Stimulated activated CD4-positive, alpha-beta T cell treated with anti-CD3 and anti-CD28 coated beads, TNF-alpha, amount 100 ng/mL, for 48 hours (primary cell): ENCODE measurements at places on chromosomes 7 and 10.

- DNase-seq = no peak
These were observed 51.9 kb downstream of the BTAF1 start for GRCh38 chr10:91975438-91975837.

DNA sequence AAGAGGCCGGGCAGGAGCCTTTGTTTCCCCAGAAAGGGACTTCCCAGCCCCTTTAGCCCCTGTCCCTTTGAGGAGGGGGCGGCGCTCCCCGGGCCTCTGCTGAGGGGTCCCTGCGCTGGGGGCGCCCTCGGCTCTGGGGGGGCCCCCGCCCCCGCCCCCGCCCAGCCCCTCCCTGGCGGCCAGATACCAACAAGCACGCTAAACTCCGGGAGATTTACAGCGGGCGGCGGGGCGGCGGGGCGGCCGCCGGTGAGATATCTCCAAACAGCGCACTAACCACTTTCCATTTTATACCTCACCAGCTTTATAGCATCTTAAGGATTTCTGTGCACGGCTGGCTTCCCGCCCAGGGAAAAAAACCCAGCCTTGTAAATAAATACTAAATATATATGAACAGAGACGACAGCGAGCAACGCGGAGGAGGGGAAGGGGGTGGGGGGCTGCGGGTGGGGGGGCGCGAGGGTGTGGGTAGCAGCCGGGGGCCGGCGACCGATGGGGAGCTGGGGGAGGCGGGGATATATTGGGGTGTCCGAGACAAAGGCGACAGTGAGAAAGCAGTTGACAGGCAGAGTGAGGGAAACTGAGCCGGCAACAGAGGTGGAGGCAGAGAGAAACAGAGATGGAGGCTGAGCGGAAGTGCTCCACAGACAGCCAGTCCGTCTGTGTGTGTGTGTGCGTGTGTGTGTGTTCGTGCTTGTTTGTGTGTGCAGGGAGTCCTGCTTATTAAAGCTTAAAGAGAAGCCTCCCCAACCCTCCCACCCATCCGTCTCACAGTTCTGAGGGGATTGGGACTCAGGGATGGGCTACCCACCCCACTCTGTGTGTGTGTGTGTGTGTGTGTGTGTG is 85.8 kb downstream of the HIF1AN start:
- DNase-seq = no peak

DNA sequence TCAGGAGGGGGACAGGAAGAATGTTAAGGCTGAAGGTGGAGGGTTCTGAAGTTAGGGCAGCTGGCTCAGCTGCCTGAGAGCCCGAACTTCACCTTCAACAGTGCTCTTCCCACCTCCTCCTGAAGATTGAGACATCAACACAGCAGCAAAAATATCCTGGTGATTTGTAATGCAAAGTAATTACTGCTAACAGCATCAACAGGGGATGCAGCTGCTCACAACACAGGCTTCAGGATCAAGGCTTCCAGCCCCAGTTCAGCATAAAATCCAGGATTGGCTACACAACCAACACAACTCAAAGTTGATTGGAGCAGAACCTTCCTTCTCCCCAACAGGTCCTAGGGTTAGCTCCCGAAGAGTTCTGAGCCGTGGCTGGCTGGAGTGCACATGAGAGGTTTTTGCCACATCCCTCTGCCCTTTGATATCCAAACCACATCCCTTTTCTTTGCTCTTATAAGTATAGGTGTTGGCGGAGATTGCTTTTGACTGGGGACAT is 242.4 kb downstream of the KIAA1217 start:
- no peak for DNase-seq

- DNase-seq = no peak
These were observed 55.2 kb downstream of the ELFN1 start for GRCh38 chr7:1725199-1725690.

- DNase-seq = no peak
These were observed 11.4 kb downstream of the DAGLB start for GRCh38 chr7:6436385-6436685.

DNA sequence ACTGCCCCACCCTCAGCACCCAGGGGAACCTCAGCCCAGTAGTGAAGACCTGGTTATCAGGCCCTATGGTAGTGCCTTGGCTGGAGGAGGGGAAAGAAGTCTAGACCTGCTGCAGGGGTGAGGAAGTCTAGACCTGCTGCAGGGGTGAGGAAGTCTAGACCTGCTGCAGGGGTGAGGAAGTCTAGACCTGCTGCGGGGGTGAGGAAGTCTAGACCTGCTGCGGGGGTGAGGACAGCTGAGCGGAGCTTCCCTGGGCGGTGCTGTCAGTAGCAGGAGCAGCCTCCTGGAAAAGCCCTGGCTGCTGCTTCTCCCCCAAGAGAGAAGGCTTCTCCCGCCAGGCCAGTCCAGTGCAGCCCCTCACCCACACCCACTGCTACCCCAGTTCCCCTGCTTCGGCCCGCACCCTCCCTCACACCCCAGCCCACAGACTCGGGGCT is 6.3 kb downstream of the NOS3 start:
- DNase-seq = no peak

DNA sequence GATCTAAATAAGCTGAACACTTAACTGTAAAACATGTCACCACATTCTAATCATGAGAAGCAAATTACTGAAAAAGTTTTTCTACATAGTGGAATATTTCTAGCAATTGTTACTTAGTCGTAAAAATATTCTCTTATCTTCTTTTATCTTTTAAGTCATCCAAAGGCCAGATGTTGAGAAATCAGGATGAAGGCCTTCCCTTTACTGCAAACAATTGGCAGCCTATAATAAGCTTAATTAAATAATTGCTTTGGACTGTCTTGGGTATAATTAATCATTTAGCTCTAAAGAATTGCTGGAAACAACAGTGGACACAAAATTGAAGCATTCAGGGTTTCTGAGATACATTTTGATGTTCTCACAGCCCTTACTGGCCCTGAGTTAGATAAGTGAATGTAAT is 226.5 kb downstream of the FANK1 start:
- DNase-seq = no peak

DNA sequence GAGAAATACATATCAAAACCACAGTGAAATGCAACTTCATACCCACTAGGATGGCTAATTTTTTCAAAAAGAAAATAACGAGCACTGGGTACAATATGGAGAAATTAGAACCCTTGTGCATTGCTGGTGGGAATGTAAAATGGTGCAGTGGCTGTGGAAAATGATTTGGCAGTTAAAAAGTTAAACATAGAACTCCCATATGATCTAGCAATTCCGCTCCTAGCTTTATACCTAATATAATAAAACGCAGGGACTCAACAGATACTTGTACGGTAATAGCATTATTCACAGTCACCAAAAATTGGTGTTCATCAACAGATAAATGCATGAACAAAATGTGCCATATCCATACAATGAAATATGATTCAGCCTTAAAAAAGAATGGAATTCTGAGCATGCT is 58.8 kb upstream of the PLPP4 start:
- no peak for DNase-seq

DNA sequence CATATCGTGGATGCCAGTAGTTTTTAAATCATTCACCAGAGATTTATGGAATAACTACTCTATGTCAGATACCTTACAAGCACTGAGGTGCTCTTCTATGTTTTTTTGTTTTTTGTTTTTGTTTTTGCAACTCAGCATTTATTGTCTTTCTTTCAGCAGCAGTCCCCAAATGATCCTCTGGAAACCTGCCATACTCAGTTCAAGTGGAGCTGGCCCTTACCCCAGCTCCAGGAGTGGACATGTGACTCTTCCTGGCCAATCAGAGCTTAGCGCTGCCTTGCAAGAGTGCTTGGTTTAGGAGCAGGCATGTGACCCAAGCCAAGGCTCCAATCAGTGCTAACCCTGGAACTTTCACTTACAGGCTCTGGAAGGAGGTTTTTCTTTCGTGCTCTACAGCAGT is 356.6 kb upstream of the ZMIZ1 start:
- no peak for DNase-seq

DNA sequence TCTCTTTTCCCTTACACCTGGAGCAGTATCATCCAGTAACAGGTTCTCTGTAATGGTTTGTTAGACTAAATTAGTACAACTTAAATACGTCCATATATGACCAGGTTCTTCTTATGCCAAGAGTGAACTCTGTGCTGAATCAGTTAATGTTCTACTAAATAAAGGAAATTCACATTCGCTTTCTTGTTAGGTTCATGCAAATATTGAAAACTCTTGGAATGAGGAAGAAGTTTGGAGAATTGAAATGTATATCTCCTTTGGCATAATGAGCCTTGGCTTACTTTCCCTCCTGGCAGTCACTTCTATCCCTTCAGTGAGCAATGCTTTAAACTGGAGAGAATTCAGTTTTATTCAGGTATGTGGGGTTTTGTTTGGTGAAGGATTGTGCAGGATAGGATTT is 15.3 kb upstream of the CFAP69 start:
- no peak for DNase-seq

- no peak for DNase-seq
These were observed 30.9 kb upstream of the DPYSL4 start for GRCh38 chr10:132155723-132156381.

DNA sequence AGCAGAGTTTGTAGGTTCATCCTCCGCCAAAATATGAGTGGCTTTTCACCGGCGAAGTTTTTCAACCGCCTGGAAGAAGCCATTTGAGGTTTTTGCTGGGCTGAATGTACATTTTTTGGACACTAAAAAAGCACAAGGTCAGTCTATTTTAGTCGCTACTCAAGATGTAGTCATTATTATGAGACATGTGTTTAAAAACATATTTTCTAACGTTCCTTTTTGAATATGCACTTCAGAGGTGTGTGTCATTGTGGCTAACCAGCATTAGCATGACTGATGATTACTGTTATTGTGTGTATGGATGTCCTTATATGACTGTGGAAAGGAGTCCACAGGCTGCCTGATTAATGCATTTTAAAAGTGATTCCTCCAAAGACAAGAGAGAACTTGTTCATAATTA is 605.4 kb downstream of the INHBA start:
- DNase-seq = no peak

GRCh38 chr10:114393482-114393881 is 10.8 kb downstream of the AFAP1L2 start:
- no peak for DNase-seq

DNA sequence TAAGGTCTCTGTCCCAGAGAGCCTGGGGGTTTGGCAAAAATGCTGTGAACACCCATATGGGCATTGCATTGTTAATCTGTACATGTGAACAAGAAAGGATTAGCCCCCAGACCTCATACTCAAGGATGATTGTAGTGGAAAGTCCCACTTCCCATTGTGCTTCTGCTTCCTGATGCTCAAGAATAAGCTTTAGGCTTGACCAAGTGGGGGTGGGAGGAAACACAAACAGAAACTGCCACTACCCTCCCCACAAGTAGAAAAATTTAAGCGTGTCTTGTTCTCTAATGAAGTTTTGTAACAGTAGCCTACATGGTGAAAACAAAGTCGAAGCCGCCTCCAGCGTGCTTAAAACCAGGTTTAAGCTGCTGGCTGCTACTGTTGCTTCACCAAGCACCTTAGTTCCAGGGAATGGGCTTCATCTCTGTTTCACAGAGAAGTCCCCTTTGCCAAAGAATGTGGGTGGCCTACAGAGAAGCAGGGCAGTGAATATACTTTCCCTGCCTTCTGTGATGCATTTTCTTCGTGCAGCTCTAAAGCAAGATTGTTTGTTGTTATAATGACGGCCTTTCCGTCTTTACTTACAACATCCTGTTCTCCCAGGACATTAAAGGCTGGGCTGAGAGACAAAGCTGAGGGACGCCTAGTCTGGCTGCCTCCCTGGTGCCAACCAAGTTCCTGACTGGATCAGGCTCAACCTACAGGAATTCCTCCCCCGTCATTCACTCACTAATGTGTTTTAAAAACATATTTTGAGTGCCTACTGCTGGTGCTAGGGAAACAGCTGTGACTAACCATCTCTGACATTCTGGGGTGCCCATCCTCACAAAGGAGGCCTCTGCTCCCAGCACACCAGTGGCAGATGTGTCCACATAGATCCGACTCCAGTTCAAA is 32.1 kb upstream of the CCSER2 start:
- DNase-seq = no peak

GRCh38 chr10:89566992-89567391 is 31.6 kb upstream of the SLC16A12 start:
- DNase-seq = no peak

DNA sequence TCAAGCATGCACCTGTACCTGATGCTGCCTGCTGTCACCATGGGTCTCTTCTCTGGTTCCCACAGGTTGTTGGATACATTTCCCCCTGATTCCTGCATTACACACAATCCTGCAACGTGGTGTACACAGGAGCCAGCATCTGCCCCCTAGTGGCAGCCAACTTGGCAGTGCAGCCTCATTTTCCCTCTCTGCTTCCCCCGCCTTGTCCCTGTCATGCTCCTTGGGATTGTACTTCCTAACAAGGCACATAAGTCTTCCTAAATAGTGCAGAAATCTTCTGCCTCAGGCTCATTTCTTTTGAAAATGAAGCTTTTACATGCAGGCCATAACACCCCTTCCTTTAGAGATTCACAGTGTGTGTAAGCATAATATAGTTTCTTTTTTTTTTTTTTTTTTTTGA is 387.5 kb downstream of the CCSER2 start:
- DNase-seq = no peak

DNA sequence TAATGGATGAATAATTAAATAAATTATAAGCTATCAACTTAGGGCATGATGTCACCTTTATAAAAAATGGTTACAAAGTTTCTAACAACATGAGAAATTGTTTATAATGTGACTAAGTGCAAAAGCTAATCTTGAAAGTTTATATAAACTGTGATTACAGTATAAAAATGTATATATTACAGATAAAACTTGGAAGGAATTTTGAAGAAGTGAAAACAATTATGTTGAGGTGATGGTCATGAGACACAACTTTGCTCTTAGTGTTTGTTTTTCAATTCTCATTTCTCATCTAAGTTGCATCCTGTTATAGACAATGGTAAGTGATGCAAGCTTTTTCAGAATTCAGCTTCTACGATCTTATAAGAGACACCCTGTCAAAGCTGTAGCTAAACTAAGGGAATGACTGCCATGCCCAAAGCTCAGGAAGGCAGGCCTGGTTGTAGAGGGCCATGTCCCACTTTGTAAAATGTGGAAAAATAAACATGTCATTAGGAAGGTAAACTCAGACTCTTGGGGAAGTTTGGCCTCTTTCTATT is 23.9 kb downstream of the MACC1 start:
- no peak for DNase-seq

DNA sequence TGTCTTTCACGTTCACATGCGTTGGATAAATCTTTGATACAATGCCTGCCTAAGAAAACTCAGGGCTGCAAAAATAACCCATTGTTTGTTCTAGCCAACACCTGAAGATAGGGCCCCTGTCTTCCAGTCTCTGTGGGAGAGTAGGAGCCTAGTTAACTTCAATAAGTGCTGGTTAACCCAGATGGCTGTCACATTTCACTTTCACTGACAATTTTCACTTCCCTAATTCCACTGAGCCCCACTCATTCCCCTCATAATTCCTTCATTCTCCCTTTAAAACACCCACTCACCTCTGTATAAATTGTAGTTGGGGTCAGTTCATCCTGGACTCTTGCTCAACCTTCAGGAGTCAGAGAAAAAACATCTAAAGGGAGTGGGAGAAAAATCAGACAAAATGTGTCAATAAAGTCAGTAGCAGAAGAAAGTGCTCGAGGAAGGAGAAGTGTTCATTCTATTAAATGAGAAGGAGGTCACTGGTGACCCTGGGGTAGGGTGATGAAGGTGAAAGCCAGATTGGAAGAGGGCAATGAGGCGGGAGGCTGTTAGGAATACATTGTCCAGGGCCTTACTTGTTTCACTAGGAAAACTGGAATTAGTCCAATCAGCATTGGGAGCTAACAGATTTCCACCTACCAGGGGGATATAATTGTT is 51.2 kb upstream of the ABI1 start:
- DNase-seq = no peak

GRCh38 chr7:64802699-64803098 is 8.5 kb downstream of the ZNF138 start:
- no peak for DNase-seq

GRCh38 chr7:100118388-100119071 is 628 bp downstream of the TAF6 start:
- DNase-seq = no peak
